ENCODE measurements at places on chromosomes 4 and X.

DNA sequence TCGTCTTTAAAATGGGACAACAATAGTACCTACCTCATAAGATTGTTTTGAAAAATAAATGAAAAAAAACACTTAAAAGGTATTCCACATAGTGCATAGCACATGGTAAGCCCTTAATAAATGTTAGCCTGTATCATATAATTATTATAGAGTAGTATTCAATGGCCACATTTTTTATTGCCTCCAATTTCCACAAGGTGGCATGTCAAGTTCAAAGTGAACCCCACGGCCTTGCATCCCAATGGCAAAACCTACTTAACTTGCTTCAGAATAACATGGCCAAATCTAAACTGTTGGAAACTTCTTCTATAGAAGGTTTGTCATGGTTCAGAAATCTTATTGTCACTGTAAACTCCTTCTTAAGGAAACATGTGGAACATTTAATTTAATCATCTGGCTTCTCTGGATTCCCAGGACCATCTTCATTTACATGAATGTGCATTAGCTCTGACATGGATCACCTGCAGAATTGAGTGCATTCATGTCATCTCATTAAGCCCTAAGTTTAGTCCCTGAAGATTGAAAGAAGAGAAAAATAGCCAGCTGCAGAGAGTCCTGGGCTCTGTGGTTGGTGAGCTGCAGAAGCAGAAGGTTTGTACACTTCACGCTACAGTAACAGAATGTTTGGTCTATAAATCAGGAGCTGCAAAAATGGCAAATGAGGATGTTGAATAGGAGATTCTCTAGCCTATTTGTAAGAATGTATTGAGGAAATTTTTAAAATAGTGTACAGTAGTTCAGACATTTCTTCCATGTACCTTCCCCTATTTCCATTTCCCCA, 61.0 kb downstream of the ANXA3 start:
- no peak for DNase-seq

DNA sequence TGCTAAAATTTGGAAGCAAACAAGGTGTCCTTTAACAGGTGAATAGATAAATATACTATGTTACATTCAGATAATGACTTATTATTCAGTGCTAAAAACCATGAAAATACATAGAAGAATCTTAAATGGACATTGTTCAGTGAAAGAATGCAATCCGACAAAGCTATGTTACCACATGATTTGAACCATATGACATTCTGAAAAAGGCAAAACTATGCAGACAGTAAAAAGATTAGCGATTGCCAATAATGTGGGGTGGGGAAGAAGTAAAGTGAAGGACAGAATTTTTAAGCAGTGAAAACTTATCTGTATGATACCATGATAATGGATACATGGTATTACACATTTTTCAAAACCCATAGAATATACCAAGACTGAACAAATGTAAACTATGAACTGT, 926.9 kb downstream of the FAT4 start:
- no peak for DNase-seq

- DNase-seq = no peak
These were observed 4.3 kb upstream of the FRMPD3 start for GRCh38 chrX:107445146-107445545.

- DNase-seq = no peak
These were observed 596.4 kb downstream of the PCDH18 start for GRCh38 chr4:136935871-136936270.

DNA sequence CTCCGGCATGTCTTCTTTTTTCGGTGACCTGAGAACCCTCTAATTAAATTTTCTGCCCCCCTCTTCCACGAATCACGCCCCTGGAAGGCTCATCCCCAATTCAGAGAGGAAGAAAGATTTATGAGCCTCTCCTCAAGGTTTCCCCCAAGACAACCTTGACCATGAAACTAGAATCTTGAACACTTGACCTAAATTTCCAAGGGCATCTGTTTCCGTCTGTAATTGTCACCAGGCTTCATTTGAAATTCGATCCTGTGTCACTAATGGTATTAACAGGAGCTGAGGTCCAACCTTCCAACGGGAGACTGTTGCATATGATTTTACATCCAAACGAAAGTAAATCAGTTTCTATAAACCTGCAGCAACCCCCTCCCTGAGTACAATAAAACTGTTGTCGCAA, 139.9 kb upstream of the ZIC3 start:
- DNase-seq = no peak

GRCh38 chrX:39907964-39908661, 189.6 kb downstream of the BCOR start:
- DNase-seq = no peak

Data from hypothalamus (tissue), 51 donors.